Activated naive CD4-positive, alpha-beta T cell (primary cell): ENCODE measurements at places on chromosomes 5 and 9.

DNA sequence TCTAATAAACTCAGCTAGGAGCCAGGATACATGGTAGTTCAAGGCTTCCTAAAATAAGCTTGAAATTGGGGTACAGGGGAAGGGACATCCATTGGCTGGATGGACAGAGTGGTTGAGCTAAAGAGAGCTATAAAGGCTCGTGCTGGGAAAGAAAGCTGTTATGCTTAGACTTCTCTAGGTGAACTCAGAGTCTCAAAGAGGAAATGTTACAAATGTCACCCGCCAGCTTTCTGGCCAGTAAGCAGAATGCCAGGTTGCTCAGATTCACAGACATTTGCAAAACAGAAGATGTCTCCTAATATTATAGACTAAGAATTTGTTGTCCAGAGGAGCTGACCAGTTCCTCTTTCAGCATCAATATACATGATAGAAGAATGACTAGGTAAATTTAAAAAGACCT is 30.6 kb downstream of the STOM start:
- no peak for DNase-seq

DNA sequence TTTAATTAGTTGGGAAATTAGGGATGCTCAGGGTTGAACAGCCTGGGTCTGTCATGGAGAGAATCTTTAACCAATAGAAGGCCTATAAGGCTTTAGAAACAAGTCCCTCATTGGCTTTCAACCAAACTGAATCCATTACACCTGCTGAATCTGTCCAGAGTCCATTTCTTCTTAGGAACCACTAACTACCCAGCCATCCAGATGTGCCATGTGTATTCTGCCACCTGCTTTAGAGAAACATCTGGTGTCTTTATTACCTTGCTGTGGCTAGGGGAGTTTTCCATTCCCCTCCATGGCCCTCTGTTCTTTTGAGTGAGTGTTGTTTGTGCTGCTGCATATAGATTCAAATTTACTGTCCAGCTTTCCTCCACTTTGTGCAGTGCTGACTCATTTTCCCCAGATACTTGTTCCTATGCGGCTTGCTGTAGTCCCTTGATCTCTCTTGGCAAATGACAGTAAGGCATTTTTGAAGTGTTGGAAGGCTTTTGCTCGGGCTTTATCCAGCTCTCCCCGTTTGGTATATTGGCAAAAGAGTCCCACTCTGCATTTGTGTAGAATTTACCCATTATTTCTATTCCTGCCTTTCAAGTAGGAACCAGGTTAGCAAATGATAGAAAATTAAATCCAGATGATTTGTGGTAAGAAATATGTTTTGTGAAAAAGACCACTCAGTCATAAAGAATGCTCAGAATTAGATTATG is 54.6 kb downstream of the NLN start:
- DNase-seq = no peak

GRCh38 chr5:82938901-82939725 is 138.1 kb downstream of the TMEM167A start:
- no peak for DNase-seq

DNA sequence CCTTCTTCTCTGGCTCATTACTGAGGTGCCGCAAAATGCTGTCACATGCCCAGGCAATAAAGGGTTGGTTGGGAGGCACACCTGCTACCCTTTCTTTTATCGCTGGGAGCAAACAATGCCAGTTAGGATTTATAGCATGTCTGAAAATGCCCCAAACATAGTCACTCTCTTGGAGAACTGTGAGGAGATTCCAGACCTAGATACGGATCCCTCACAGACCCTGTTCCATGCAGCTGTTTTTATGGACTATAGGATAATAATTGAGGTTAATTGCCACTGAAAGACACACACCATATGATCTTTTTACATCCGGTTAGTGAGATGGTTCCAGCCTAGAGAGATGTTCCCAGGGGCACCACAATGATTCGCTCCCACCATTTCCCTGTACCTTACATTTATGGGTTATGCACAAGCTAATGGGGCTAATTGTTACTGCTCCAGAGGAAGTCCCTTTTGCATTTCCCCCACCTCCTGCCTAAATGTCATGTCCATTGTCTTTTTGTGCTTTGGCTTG is 318.1 kb downstream of the PIK3R1 start:
- DNase-seq = no peak

- DNase-seq = no peak
Measured at GRCh38 chr5:74556006-74556405, 84.5 kb downstream of the ENC1 start.

GRCh38 chr9:97504381-97505216 is 3.1 kb downstream of the TMOD1 start:
- no peak for DNase-seq

DNA sequence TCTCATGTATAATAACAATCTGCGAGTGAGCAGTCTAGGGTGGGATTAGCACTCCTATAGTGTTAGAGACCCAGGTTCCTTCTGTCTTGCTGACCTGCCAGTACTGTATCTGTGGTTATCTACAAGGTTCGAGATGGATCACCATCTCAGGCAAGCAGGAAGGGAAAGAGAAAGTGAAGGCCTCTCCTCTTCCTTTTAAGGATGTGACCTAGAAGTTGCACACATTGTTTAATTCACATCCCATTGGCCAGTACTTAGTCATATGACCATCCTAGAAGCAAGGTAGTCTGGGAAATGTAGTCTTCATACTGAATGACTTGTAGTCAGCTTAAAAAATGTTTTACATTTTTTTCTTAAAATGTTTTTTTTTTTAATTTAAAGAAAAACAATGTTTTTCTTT is 168.6 kb downstream of the CARTPT start:
- DNase-seq = no peak

GRCh38 chr5:118293378-118293777 is 695.0 kb downstream of the DTWD2 start:
- DNase-seq = no peak

DNA sequence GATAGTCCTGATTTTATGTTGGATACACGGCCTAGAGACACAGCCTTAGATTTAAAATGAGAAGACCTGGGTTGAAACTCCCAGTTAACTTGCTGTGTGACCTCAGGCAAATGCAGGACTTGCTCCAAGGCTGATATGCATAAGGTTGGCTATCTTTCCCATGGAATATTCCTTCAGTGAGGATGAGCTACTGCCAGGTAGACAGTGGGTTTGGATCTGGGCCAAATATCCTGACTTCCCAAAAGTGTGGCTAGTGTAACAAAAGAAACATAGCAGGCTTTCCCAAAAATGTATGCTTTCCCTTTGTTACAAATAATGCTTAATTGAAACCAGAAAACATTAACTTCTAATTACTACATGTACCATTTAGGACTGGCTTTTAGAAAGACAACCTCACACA is 697 bp upstream of the XPA start:
- no peak for DNase-seq

- no peak for DNase-seq
Measured at GRCh38 chr5:71695071-71695470, 24.0 kb upstream of the CARTPT start.

DNA sequence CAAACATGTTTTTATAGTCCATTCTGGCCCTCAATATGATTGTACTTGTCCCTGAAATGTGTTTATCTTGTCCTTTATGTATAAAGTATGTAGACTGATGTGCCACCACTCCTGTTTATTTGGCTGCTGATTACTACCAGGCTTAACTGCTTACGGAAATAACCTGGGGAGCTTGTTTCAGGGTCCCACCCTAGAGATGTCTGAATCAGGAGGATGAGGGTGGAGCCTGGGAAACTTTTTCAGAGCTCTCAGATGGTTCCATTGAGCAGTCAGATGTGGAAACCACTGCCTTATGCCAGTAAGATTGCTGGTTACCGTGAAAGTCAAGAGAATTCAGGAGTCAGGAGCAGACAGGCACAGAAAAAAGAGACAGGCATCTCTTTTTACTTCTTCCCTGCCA is 19.2 kb downstream of the SLC23A1 start:
- DNase-seq = no peak

DNA sequence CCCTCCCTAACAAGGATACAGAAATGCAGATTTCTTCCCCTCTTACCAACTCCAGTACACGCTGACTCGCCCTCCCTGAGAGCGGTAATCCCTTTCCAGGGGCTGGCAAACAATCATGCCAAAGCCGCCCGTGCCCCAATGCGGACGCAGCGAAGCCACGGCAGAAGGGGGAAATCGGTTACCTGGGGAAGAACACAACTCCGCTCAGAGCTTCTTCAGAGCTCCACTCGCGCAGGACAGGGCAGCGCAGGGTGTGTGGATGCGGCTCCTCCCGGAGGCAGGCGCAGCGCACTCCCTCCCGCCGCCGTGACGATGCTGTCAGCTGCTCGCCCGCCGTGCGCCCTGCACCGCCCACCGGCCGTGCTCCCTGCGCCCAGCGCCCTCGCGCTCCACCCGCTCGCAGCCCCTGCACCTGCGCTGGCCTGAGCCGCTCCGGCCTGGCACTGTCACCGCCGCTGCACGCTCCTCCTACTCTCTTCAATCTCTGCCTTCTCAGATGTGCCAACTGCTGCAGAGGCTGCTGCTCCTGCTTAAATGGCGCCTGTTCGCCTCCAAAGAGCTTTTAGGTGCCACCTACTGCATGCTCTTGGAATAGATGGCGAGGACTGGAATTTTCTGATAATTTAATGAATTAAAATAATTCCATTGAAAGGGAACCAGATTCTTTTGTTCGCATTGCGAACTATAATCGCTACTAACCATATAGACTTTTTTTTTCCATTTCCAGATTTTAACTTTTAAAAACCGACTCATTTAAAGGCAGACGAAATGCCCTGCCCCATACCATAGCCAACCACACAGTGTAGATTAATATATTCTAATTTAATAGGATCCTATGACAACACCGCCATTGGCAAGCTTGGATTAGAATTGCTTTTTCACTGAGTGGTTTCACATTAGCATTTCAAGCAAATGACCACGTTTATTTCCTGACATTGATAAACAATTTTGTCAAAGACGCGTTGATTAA is at the start of gene DIRAS2:
Gene DIRAS2 (minus strand): TSS at position 255 of the 970 bp plus-strand sequence. CDS start 28,997 bp downstream, outside the sequence.
- DNase-seq = no peak

- no peak for DNase-seq
Measured at GRCh38 chr5:66841264-66841663, 245.1 kb downstream of the MAST4 start.

DNA sequence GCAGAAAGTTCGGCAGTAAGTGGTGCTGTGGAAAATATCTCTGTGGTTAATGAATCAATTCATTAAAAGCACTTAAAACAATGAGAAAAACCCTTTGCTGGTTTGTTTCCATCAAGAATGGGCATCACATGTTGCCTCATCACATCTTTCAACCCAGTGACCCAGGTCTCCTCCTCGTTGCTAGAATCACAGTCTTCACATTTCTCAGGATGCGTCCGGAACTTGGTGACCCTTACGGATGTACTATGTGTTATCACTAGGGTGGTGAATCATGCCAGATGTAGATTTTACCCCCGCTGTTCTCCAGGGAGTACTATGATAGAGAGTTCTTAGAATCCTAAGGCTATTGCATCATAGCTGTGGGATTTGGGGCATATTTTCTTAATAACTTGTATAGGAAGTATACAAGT is 217.9 kb upstream of the KLF4 start:
- no peak for DNase-seq

GRCh38 chr5:52469420-52469819 is 318.3 kb upstream of the ITGA1 start:
- DNase-seq = no peak

DNA sequence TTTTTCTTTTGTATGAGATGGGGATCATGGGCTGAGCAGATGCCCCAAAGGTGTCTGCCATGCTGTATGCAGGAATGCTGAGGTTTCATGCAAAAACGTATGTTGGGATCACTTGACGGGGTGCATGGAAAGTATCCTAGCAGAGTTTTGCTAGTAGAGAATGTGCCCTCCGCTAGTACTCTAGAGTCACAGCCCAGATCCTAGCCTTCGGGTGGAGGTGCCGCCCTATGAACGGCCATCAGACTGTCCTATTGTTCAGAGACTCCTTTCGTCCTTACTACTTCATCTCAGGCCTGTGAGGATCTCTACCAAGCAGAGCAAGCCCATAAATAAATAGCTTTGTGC is 69.6 kb upstream of the SPATA31E1 start:
- DNase-seq = no peak

GRCh38 chr5:119402081-119402480 is 46.3 kb downstream of the TNFAIP8 start:
- no peak for DNase-seq

- no peak for DNase-seq
Measured at GRCh38 chr9:27785714-27786100, 212.4 kb upstream of the C9orf72 start.

GRCh38 chr9:115300874-115301273 is 182.9 kb upstream of the TNC start:
- no peak for DNase-seq

DNA sequence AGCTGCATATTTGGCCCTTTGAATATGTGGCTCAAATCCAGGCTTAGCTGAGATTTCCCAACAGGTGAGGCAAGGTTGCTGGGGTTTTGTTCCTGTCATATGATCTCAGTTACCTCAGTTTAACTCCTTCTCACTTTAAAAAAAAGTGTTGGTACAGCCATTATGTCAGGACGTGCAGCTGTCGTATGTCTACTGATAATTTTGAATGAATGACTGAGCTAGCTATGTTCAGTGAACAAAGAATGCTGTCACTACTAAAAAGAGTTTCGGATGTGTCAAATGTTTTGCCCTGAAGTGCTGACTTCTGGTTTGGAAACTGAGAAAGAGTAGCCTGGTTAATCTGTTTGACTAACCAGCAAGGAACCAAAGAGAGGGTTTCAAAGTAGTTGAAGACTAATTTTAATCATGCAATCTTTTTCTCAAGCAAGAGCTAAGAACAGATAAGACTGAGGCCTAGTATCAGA is 106.3 kb upstream of the NR3C1 start:
- no peak for DNase-seq

- no peak for DNase-seq
Measured at GRCh38 chr5:51479840-51480239, 96.6 kb downstream of the ISL1 start.

DNA sequence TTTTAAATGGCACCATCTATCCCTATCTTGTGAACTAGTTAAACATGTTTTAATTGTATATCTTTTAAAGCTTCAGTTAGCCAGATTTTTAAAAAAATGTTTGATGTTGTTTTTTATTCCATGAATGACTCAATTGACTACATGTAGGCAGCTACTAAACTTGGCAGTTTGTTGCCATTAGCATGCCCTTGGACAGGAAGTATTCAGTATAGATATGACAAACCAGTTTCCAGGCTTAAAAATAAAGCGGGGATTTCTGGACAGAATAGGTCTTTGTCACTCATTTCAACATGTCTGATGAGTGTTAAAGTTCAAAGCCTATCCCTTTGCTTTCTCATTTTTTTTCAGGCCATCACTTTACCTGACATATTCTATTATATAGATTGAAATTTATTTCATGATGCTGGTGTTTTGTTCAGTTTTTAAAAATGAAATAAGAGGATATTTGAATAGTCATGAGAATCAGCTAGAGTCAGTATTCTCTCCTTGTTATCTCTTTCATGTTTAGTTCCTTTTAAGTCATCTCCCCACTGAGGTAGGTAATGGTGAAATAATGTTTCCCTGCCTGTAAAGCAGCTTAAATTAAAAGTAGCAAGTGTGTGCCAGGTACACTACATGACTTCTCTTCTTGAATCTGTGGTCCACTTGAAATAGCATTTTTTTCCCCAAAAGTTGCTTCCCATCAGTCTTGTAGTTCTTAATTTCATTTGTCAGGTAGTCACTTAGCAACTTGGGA is 11.9 kb downstream of the TNFAIP8 start:
- no peak for DNase-seq
